ENCODE measurements at places on chromosomes 5 and 9. TPM values are rescaled to one million over a fixed set of nuclear protein-coding genes. Genes with fewer than 3 reads are reported as not detected.

GRCh38 chr5:41275813-41276512 lies 62.6 kb upstream of the C6 start:
- no peak for DNase-seq

The SPINK4 gene
- total RNA-seq = not detected

GRCh38 chr9:129746092-129746777 lies 6.6 kb downstream of the PTGES start:
- DNase-seq = no peak

The SLC45A2 gene
- total RNA-seq = 0.15 TPM

GRCh38 chr5:53603009-53603687 lies 42.7 kb downstream of the NDUFS4 start:
- DNase-seq = no peak

DNA sequence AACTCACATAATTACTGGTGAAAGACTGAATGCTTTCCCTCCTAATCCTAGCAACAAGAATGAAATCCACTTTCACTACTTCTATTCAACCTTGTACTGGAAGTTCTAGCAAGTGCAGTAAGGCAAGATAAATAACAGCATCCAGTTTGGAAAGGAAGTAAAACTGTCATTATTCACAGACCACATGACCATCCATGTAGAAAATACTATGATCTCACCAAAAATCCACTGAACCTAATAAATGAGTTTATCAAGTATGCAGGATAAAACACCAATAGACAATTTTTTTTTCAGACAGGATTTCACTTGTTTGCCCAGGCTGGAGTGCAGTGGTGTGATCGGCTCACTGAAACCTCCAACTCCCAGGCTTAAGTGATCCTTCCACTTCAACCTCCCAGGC lies 117.7 kb downstream of the TMEM167A start:
- DNase-seq = no peak

The ARHGEF39 gene
- 0.09 TPM for total RNA-seq

- no peak for DNase-seq
Measured at GRCh38 chr5:62450259-62450658, 37.7 kb downstream of the IPO11 start.

The SYK gene
- 1.7 TPM for total RNA-seq

DNA sequence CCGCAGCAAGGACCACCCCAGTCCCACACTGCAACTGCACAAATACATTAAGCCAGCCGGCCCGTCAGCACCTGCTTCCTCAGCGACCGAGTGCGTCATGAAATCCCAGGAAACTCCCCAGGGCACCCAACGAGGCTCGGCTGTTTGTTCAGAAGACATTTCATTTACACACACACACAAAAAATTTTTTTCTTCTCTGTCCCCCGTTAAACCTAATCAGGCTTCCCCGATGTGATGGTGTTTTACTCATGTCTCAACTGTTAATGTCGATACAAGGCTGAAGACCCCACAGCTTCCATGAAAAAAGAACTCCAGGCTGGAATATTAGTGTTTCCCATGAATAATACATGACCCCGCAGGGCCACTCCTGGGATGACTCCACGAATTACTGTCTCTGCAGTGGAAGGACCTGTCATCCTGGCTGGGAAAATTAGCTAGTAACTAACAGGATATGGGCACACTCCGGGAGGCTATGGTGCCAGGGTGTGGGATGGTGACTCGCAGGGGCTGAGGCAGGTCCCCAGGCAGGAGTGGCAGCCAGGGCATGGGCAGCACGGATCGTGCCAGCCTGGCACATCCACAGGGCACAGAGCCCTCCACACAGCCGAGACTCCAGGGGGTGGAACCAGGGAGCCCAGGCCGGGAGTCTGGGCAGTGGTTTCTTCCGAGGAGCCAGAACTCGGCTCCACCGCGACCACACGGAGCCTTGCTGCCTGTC lies 102.4 kb downstream of the VAV2 start:
- DNase-seq = no peak

DNA sequence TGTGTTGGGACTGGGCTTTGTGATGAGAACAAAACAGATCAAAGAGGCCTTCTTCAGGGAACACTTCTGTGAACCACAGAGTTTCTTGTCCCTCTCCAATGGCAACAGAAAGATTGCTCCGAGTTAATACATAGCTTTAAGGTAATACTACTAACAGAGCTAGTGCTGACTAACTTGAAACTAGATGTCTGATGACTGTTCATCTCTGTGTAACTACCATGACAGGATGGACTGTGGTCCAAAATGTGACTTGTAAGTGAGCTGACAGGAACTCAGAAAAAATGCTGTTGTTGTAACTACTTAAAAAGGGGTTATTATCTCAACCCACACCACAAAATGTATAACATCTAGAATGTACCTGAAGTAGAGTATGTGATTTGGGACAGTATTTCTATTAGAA lies 630.2 kb upstream of the DMAC1 start:
- no peak for DNase-seq

The HTR4 gene
- total RNA-seq = 0.42 TPM

DNA sequence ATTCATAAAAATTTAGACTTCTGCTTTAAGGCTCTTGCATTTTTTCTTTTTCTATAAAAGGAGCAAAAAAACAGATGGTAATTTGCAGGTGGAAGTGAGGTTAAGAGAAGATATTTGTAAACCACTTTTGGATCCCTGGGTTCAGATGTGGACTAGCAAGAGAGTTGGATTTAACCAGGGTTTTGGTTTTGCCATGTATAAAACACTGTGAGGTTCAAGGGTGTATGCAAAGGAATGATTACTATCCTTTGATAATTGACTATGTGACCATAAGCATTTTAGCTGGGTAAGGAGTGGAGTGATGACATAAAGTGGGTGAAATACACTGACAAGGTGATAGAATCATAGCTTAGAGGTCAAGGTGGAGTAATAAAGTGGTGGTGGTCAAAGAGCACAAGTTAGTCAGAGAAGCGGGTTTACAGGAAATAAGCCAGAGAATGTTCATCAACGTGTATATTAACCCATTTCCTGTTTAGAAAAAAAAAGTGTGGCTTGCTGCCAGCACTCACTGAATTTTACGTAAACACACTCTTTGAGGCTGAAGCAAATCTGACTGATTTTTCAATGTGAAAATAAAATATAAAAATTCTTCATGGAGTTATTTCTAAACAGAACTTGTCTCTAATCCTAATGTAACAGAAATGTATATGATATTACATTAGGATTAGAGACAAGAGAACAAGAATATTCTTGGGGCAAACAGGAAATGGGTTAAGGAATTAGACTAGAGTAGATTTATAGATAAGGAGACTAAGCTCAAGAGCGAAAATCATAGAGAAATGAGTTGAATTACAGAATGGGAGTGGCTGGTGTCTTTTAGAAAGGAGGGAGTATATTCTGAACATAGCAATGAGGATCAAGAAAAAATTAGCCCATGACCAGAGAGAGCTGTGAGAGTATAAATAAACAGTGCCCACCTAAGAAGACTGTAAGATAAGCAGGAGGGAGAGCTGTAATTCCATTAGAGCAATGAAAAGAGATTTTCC lies 74.5 kb downstream of the CDKN2A start:
- DNase-seq = no peak

GRCh38 chr9:35732800-35733541 lies 505 bp downstream of the CREB3 start:
- DNase-seq = no peak

DNA sequence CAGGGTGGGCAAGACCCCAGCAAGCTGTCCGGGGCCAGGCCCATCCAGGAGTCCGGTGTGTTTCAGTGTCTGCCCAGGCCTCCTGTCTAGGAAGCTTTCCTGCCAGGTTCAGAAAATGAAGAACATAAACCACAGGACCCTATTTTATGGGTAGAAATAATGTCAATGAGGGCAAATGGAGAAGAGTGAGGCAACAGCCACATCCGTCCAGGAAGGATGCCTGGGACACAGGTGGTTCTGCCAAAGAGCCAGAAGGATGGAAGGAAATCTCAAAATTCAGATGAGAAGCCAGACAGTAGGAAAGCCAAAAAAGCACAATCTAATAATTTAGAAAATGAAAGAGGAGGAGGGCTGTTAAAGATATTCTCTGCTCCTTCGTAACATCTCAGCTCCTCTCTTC lies 262.3 kb downstream of the AUH start:
- no peak for DNase-seq

All from heart right ventricle (tissue), 16 donors.